CD4-positive, alpha-beta T cell treated with Interleukin-2 at 100 ng/mL for 4 hours (primary cell): ENCODE measurements at places on chromosomes 16 and 17.

DNA sequence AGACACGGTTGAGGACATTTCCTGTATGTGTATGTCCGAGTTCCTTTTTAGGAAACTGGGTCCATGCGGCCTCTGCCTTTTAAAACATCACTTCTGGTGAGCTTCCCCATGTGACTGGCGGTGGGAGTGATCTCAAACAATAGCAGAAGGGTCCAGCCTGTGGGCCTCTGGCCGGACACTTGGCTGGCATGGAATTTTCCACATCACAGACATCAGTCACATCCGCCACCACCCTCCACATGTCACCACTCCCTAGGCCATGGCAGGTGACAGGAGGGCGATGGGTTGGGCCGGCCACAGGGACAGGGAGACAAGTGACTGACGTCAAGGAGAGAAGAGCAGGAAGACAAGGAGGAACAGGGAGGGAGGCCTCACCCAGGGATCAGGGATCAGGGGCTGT is 83.7 kb downstream of the DNAH17 start:
- DNase-seq, result no peak

GRCh38 chr17:19652595-19652994 is 4.0 kb downstream of the ALDH3A2 start:
- DNase-seq, result no peak

DNA sequence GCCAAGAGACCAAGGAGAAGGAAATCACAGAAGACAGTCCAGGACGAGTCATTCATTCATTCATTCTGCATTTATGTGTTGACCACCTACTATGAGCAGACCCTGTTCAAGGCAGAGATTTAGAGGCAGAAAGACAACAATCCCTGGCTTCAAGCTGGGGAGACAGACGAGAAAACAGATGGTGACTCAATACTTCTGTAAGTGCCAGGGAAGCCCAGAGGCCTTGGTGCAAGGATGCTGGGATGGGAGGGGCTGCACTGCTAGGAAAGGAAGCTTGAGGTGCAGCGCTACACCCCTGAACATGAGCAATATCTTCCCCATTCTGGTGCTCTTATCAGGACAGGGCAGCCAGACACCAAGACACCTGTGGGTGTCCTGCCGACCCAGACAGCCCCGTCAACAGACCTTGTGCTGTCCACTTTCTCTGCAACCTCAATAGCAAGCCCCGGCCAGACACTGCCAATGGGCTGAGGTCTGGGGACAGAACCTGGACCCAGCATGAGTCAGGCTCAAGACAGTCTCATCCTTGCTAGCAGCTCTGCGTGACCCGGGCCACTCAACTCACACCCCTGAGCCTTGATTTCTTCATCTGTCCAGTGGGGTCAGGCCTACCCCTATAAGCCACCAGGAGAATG is 163.5 kb downstream of the COPRS start:
- DNase-seq, result no peak

- DNase-seq, result no peak
Observed at GRCh38 chr17:15240644-15241043, 24.5 kb downstream of the PMP22 start.

DNA sequence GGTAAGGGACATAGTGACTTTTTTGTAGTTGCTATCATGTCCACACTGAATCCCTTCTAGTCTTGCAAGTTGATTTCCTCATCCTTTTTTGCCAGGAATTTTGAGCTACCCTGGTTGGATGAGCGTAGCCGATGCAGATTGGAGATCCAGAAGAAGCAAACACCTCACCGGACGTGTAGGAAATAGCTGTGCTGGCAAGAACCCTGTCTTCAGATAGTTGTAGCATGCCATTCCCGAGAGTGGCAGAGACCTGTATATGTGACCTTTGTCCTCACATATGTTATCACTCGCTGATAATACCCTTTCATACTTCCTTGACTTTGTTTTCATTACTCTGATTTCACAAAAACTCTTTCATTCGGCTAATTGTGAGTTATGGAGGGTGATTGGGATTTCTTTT is 6.2 kb upstream of the CASC3 start:
- DNase-seq, result no peak
